ENCODE measurements at places on chromosomes 12 and 14. TPM values are rescaled to one million over a fixed set of nuclear protein-coding genes. Genes with fewer than 3 reads are reported as not detected.

KIF26A gene
- 0.21 TPM for total RNA-seq

KRT79 gene
- 0.23 TPM for total RNA-seq

RPGRIP1 gene
- total RNA-seq: not detected

DNA sequence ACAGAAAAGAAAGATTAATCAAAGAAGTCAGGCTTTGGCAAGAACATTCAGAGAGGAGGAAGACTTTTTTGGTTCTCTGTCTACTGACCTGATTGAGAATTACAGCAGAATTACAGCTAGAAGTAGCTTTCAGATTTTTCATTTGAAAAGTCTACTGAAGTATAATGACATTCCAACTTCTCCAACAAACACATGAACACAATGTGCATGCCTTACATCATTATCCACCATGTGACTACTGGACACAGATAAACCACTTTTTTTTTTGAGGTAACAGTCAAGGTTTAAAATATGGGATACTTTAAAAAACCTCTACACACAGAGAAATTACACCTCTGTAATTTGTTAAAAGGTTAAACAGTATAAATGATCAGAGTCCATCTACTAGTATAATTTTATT, 12.3 kb downstream of the BTBD7 start:
- no peak for DNase-seq

- DNase-seq: no peak
Measured at GRCh38 chr12:68446901-68447796, 115.0 kb upstream of the MDM1 start.

DNA sequence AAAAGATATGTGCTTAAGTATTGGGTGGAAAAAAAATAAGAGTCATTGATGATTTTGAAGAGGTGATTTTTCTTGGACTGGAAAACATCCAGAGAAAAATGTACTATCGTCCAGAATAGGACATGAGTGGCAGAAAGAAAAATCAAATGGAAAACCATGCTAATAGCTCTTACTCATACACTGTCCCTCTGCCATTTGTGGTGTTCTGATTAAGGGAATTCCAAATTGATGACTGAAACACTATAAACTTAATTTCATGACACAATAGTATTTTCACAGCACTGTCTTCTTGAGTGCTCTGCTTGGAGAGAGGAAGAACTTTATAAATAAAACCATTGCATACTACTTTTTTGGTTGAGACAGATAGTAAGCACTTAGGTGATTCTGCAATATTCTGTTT, 72.4 kb downstream of the USP15 start:
- DNase-seq: no peak

DNA sequence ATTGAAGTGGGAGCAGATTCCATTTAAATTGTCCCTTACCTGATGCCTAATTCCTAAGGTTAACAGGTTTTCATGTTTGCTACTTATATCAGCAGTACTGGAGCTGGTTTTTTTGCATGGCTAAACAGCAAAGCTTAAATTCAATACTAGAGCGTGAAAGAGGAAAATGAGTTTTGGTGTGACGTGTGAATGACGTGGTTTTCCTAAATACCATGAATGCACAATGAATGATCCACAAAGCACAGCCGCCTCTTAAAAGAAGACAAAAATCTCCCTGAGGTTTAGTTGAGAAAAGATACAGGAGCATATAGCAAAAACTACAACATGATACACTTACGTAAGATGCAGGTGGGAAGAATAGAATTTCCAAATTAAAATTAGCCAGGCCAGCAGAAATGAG, 731.1 kb downstream of the DIO2 start:
- DNase-seq: no peak

- DNase-seq: no peak
Measured at GRCh38 chr14:64714432-64715025, 10.3 kb downstream of the PLEKHG3 start.

- no peak for DNase-seq
Measured at GRCh38 chr12:54227376-54227775, 38.6 kb upstream of the SMUG1 start.

GRCh38 chr12:79897617-79898016, 37.3 kb downstream of the PPP1R12A start:
- no peak for DNase-seq
